Left ventricle myocardium inferior (tissue), 1 donor: ENCODE measurements at places on chromosomes 16 and 17. TPM values are rescaled to one million over a fixed set of nuclear protein-coding genes. Genes with fewer than 3 reads are reported as not detected.

HS3ST3B1 gene
- total RNA-seq = 1.2 TPM

AIPL1 gene
- not detected for total RNA-seq

MYO15A gene
- 0.25 TPM for total RNA-seq

TMEM114 gene
- not detected for total RNA-seq

- peak overlapping the region; percentile 86 for H3K27ac ChIP-seq
- peaks cover 14% of the 10 kb centered on the region for H3K27me3 ChIP-seq
- no peaks in the 10 kb centered on the region for H3K36me3 ChIP-seq
- DNase-seq = no peak
These were observed 12.6 kb upstream of the PRR29 start for GRCh38 chr17:63985387-63986140.

GRCh38 chr17:82432017-82432416, 13.6 kb upstream of the OGFOD3 start:
- no peaks in the 10 kb centered on the region for H3K27me3 ChIP-seq
- no peaks in the 10 kb centered on the region for H3K4me1 ChIP-seq
- no peak overlapping the region for H3K27ac ChIP-seq
- H3K4me3 ChIP-seq = no peak overlapping the region
- DNase-seq = no peak
- peaks cover 10% of the 10 kb centered on the region for H3K36me3 ChIP-seq

DNA sequence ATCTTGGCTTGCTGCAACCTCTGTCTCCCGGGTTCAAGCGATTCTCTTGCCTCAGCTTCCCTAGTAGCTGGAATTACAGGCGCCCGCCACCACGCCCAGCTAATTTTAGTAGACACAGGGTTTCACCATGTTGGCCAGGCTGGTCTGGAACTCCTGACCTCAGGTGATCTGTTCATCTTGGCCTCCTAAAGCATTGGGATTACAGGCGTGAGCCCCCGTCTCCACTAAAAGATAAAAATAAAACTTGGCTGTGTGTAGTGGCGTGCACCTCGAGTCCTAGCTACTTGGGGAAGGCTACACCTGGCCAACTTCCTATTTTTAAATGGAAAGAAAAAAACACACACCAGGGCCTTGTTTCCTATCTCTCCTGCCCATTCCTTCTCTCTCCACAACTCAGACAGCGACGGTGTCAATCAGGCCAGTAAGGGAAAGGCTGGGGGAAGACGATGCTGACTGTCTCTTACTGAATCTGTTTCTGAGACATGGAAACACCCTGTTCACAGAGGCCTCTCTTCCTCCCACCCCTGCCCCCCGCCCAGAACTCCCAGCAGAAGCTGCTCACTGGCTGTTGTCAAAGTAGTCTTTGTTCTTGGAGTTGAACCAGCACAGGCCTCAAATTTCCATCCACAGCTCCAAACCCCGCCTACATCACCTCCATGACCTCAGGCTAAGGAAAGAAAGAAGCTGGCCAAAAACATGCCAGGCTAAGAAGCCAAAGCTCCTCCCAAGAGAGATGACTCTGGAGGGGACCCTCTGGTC, 96.6 kb downstream of the NXN start:
- H3K4me1 ChIP-seq = peaks cover 73% of the 10 kb centered on the region
- H3K36me3 ChIP-seq = no peaks in the 10 kb centered on the region
- H3K27me3 ChIP-seq = no peaks in the 10 kb centered on the region
- H3K4me3 ChIP-seq = peak overlapping the region; percentile 23
